Right lung (tissue), 10 donors: ENCODE measurements at places on chromosomes 7 and 10. TPM values are rescaled to one million over a fixed set of nuclear protein-coding genes. Genes with fewer than 3 reads are reported as not detected.

DNA sequence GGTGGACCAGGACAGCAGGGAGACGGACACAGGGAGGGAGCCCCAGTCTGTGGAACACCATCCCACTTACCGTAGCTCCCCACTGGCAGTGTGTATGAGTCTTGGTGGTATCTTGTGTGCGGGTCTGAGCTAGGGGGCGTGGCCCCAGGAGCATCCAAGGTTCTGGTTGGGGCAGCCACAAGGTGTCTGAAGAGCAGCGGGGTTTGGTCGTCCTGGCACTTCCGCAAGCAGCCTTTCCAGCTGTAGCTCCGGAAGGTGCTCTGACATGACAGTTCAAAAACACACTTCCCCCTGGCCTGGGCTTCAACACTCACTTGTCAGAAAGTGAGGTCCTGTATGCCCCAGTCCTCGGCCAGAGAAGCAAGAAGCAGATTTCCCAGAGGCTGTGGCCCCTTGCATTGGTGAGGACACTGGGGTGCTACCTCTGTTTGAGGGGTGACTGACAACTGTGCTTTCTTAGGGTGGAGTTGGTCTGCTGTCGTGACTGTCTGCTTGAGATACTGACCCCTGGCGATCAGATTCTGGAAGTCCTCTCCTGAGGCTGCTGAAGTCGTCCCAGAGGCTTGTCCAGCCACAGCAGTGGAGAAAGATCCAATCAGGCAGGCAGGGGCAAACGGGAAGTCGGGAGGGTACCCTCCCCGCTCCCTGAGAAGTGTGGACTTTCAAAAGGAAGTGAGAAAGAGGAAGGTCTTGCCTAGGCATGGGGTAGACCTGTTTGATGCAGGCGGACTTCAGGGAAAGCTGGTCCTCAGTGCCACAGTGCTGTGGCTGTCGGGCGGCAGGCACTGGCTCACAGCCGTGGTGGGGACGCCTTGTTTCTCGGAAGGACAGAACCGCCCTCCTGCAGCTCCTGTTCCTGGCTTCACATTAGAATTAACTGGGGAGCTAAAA lies 51.4 kb upstream of the PFKFB3 start:
- no peak for DNase-seq

The KCTD7 gene
- 26.1 TPM for polyA plus RNA-seq

The C7orf57 gene
- polyA plus RNA-seq: 2.7 TPM

GRCh38 chr10:7473474-7473873 lies 62.6 kb upstream of the SFMBT2 start:
- no peak for DNase-seq

GRCh38 chr10:14191871-14192270 lies 138.9 kb downstream of the FRMD4A start:
- DNase-seq: no peak

- DNase-seq: no peak
Observed at GRCh38 chr7:30873207-30873606, 38.4 kb upstream of the AQP1 start.

The TDRD1 gene
- 0.40 TPM for polyA plus RNA-seq

The NPC1L1 gene
- 0.36 TPM for polyA plus RNA-seq

The FRA10AC1 gene
- 61.9 TPM for polyA plus RNA-seq
